ENCODE measurements at places on chromosomes 2 and 18.

DNA sequence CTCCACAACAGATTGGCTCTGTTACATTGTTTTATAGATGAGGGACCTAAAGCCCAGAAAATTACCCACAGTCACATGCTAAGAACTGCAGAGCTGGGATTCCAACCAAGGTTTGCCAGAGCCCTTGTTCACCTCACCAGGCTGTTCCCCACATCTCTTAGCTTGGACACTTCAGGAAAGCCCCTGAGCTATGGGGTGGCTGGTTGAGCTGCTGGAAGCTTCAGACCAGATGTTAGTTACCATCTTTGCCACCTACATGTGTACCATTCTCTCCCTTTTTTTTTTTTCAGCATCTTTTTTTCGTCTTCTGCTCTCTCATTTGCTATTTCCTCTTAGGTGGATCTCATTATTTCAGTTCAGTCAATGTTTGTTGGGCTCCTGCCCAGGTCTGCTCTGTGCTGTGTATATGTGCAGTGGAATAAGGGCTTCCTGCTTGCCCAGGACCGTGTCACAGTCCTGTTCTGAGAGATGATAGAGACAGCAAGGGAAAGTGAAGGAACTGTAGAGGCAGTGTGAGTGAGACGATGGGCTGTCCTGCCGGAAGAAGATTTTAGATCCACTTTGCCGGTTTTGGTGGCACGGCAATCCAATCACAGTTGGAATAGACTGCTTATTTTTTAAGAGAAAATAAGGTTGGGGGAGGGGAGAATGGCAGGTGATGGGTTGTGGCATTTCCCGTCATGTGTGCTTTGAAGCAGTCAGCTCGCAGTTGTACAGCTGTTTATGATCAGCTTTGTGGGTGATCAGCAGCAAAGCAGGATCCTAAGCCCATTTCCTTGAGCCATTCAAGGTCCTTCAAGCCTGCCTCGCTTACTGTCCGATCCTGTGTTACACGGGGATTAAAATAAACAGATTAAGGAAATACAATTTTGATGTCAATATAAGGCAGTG is 152.6 kb downstream of the RTN4 start:
- DNase-seq: no peak

GRCh38 chr2:152486737-152487400 is 151.9 kb downstream of the FMNL2 start:
- DNase-seq: no peak

DNA sequence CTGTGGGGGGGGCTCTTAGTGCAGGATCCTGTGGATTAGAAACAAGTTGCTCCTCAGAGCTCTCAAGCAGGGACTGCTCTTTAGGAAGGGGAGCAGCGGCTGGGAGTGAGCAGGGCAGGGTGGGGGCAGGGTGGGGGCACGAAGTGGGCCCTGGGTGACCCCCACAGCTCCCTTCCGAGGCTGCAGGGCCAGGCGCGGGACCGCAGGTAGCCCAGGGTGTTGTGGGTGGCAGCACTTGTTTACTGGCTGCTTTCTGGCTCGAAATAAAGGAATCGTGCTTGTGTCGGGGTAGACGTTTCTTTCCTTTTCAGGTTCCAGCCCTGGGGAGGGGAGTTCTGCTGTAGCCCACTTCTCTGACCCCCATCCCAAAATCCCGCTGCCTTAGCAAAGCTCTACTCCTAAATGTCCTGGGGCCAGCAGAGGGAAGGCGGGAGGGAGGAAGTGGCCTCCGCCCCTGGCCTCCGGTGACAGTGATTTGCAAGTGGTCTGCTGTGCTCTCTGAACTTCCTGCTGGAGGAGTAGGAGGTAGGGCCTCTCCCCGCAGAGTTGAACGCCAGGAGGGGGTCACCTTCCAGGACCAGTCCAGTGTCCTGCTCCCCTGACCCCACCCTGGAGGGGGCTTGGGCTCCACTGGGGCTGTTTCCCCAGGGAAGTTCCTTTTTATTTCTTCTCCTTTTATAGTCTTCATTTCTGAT is 8.3 kb downstream of the NEU4 start:
- DNase-seq: no peak

DNA sequence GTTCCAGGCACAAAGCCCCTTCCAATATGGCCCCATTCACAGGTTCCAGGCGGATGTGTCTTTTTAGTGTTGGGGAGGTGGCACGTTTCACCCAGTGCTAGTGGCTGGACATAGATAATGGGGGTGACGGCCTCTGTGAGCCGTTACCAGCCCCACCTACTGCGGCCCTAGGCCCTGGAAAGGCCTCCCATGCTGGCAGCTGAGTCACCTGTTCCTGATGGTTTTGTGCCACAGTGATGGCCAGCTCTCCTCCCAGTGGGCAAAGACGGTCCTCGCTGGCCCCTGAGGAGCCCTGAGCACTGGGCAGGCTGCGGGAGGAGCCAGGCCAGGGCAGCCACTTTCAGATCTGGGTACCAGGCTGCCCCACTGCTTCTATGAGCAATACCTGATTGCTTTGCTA is 40.0 kb upstream of the GPC1 start:
- DNase-seq: no peak

GRCh38 chr2:207725873-207726578 is 14.6 kb downstream of the CCNYL1 start:
- DNase-seq: no peak

GRCh38 chr18:64233851-64234250 is 85.0 kb upstream of the LINC00305 start:
- DNase-seq: no peak

DNA sequence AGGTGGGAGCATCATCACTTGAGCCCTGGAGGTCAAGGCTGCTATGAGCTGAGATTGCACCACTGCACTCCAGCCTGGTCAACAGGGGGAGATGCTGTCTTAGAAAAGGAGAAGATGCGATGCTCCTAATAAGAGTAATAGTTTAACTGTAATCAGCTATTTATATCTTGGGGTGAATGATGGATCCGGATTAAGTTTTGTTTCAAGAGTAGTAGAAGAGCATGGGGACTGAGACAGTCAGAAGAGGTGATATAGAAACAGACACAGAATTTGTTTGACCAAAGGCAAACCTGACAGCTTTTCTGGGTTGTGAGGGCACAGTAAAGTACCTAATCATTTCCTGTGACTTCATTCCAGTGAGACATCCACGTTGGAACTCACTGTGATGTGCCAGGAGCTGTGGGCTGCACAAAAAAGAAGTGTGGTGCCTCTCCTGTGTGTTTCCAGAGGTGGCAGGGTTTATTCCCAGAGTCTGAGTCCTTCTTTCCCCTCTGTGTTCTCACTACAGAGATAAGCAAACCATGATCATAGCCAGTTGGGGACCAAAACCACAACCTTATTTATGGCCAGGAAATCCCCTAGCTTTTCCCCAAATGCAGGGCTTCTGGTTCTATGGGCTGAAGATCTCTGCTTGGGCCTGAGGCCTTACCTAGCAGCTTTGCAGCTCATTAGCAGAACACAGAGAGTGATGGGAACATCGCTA is 113.7 kb downstream of the XRCC5 start:
- DNase-seq: no peak

DNA sequence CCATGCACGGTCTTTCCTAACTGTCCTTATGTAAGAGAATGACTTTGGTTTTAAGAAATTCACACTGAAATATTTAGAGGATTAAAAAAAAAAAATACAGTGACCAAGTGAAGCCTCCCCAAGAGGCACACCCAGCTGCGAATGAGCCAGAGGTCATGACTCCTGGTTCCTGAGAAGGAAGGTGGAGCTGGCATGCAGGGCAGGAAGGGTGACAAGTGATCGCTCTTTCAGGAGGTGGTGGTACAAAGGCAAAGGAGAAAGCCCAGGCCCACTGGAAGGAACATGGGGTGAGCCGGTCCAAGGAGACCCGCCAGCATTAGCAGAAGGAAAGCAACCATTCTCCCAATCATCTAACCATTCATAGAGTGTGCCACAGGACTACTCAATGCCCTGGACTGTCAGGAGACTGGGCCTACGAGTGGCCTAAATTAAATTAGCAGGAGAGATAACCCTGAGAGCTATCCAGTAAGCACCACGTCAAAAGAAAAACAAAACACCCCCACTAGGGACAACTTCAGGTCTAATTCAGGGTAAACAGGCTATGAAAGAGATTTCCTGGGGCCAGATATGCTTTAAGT is 7.8 kb downstream of the INO80C start:
- no peak for DNase-seq

GRCh38 chr18:76679945-76680344 is 142.4 kb upstream of the ZNF236 start:
- DNase-seq: no peak

DNA sequence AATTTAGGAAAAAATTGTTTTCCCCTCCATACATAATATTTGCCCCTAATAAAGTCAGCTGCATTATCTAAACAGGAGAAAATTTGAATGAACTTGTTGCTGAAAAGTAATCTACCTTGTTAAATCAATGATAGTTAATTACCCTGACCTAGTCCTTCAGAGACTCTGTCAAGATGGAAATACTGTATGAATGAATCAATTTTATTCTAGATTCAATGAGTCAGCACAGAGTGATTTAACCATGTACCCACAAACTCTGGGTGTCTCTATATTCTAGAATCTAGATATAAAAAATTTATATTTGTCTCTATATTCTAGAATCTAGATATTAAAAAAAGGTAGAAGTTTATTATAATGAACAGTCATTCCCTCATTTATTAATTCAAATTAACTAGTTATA is 36.2 kb downstream of the NDUFAF7 start:
- no peak for DNase-seq

- no peak for DNase-seq
Observed at GRCh38 chr2:240250150-240250984, 109.9 kb upstream of the OTOS start.

DNA sequence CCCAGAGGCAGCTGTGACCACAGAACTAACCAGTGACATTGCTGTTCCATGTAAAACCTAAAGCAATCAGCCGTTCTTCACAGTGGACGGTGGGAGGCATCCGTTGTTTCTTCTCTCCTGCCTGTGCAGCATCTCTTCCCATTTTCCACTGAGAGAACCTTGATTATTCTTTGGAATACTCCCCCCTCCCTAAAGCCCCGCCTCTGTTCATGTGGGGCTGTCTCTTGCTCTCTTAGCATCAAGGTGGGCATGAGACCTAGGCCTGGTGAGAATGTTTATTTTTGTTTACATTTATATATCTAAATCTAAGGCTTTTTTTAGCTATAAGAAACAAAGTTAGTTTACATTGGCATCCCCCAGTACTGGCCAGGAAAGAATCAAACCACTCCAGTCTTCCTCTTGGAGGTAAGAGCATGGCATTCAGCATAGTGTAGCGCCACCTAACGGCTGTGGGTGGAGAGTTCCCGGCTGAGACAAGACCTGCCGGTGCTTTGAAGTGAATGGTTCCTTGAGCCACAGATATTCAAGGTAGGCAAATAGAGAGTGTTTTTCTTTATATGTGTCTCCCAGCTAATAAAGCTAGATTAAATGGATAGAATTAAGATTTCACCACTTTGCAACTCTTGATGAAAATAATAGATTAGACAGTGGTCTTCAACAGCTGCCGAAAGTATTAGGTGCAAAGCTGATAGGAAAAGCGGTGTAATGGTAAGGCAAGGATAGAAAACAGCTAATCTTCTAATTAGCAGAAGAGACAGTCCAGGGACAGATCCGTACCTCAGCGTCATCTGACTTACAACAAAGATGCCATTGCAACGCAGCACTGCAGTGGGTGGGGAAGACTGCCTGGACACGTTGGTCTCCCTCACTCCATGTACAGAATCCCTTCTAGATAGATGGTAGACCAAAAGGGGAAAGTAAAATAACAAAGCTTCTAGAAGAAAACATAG is 219.6 kb upstream of the RAB12 start:
- peak; percentile 28 for DNase-seq

DNA sequence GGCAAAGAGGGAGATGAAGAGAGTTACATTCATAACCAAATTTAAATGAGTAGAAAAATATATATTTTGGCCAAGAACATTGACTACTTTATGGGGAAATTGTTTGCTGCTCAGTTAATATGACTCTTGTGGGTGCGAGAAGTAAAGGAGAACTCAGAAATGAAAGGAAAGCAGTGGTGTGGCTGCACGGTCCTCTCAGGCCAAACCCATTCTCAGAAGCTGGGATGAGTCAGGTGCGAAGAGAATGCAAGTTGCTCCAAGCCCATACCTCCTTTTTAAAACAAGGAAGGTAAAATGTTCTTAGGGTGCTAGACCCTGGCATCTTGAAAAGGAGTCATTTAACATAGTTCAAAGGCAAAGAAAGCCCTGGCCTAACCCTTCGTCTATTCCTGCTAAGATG is 258.6 kb downstream of the RAD51AP2 start:
- DNase-seq: no peak

- no peak for DNase-seq
Observed at GRCh38 chr2:112149866-112150435, 11.8 kb downstream of the FBLN7 start.

GRCh38 chr2:205808486-205809121 is 126.3 kb downstream of the NRP2 start:
- DNase-seq: no peak

GRCh38 chr2:62854600-62855514 is 149.3 kb downstream of the EHBP1 start:
- DNase-seq: no peak

GRCh38 chr2:105571445-105571987 is 172.7 kb upstream of the FHL2 start:
- no peak for DNase-seq

DNA sequence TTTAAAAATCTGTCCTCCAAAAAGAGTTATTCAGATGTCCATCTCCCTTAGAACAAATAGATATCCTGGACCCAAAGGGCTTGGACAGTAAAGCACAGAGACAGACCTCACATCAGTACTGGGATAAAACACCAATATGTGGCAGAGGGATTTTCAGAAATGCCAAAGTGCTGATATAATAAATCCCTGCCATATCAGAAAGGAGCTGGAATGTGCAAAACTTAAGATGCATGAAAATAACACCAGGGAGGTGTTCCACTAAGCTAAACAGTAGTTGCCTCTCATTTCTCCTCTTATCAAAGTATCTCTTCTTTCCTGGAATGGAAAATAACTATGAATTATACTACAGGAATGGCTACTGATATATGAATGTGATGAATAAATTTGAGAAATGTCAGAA is 13.2 kb downstream of the USP40 start:
- DNase-seq: no peak

GRCh38 chr2:3768960-3769765 is 65.8 kb downstream of the DCDC2C start:
- DNase-seq: no peak

GRCh38 chr2:70596739-70597138 is 43.1 kb upstream of the TGFA start:
- peak; percentile 19 for DNase-seq

DNA sequence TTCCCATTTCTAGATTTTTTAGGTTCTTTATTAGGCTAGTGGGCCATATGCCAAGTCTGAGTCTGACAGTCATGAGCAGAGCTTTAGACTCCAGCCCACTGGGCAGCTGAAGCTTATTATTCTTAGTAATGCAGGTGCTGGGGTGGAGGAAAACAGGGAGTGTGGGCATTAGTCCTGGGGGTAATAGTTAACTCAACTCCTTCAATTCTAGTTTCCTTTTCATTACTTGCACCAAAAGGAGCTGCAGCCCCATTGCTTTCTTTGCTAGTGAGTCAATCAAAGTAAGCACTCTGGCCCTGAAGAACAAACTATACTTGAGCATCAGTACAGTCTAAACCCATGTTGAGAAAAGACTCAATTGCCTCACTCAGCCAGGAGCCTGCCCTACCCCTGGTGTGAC is 35.5 kb downstream of the ICOS start:
- DNase-seq: no peak
